GM23338 (cell line): ENCODE measurements at places on chromosomes 6 and 20.

DNA sequence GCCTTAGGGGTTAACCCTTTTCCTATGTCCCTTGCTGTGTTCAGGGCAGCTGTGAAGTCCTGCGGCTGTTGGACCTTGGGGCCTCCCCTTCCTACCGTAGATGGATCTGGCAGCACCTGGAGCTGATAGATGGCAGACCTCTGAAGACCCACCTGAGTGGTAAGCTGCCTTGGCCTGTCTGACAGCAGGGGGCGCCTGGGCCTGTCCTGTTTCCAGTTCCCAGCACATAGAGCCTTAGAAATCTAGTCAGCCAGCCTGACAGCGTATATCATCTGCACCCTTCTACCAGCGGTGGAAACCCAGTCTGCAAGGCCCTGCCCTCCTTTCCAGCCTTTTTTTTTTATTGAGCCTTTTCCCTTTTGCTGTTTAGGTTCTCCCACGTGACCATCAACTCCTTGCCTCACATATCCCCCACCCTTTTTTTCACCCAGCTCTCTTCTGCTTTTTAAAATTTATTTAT, 26.6 kb downstream of the CNBD2 start:
- peak; percentile 95 for DNase-seq

DNA sequence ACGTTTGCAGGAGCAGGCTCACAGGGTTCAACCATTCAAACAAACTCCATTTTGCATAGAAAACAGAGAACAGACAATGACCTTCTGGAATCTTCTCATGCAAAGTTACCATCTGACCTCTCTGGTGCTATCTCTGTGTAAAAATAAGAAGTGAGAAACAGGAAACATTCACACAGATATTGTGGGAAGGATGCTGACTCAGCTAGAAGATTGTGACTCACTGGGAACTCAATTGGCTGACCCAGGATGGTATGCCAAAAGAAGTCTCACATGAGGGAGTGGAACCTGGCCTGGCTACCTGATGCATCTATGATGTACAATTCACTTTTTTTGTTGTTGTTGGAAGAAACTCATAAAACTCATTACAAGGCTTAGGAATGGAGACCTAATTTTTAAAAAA, 61.1 kb upstream of the TBX18 start:
- DNase-seq = no peak

DNA sequence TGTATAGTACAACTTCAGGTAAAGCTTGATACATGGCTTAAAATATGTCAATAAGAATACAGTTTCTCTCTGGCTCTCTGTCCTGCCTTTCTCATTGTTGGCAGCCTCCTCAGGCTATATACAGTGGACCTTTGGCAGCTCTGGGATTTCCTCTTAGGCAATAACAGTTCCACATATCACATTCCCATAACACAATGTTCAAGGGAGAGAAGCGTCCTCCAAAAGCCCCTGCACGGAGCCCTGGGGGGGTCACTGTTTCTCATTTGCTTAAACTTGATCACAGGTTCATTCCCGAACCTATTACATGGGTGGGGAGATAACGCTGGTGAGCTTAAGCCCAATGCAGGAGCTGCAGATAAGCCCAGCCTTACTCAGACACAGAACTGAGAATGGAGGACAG, 4.4 kb upstream of the FLRT3 start:
- DNase-seq = no peak

GRCh38 chr20:50257860-50258259, 67.2 kb downstream of the CEBPB start:
- DNase-seq = no peak

- no peak for DNase-seq
Observed at GRCh38 chr6:38805692-38806091, 90.6 kb downstream of the DNAH8 start.

GRCh38 chr6:150409576-150410066, 40.8 kb downstream of the IYD start:
- no peak for DNase-seq

- DNase-seq = peak; percentile 74
Observed at GRCh38 chr6:12504325-12504966, 212.1 kb upstream of the PHACTR1 start.

GRCh38 chr20:48604426-48604825, 223.4 kb downstream of the PREX1 start:
- DNase-seq = no peak

DNA sequence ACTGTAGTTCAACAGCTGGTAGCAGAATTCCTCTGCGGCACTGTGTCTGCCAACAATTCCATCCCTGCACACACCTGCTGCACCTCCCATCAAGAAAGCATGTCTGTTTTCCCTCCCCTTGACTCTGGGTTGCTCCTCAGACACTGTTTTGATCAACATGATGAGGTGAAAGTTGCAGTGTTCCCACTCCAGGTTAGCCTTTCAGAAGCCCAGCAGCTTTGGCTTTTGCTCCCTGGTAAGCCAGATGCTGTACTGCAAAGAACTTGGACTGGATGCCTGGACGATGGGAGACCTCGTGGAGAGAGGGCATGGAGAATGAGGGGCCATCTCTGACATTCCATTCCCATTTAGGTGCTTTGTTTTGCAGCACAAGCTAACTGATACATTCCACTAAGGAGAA, 79.1 kb upstream of the MAFB start:
- DNase-seq = no peak

DNA sequence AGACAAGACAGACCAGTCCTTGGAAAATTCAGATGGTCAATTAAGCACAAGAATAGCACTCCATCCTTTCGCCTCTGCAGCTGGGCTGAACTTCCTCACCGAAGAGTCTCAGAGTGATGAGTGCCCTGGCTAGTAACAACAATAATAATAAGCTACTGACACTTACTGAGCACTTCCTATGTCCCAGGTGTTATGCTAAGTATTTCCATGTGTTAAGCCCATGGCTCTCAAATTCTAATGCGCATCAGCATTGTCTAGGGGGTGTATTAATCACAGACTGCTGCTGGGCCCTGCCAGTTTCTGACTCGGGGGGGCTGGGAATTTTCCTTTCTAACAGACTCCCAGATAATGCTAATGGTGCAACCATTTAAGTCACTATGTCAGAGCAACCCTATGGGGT, 118.2 kb upstream of the LRFN2 start:
- no peak for DNase-seq

DNA sequence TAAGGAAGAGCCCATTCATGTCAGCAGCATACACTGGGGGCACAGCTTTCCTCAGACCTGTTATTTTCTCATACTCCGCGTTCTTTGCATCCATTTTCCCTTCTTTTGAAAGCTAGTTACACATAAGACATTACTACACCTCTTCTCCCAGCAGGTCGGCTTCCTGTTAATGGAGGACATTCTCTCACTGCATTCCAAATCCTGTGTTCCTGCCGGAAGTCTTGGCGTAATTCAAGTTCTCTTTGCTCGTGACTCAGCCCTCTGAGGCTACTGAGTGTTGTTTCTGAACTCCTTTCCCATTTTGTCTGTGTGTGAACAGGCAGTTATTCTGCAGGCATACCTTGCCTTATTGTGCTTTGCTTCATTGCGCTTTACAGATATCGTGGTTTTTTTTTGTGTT, 97.5 kb upstream of the ZBTB24 start:
- DNase-seq = peak; percentile 77

DNA sequence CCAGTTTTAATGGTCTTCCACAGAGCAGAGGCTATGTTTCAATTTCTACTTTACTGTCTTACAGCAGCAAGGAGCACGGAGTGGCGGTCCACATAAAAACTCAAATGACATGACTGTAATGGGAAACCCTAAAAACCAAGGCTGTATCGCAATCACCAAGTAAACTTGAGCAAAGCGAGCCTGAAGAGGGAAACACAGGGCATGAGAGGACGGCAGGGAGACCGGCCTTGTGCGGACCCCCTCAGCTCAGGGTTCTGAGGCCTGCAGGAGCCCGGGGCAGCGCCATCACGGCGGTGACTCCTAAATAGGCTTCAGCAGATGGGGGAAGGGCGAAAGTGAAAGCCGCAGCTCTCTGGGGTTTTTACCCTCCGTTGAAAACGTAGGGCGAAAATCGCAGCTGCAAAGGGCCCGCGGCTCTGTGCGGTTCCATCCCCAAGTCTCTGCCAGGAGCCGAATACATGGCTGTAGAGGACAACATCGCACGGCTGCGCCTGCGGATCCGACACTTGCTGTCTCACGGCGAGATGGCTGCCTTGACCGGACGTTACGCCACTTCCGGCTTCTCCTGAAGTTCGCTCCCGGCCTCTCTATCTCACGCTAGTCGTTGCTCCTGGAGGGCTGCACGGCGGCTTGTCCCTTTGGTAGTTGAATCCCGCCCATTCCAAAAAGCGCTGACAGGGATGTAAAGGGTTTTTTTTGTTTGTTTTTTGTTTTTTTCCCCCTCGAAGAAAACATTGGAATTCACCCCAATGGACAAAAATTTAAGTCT, at the start of gene PSMB1:
TSS of gene PSMB1 (minus strand) at position 543 of the 769 bp plus-strand sequence. CDS start at position 478, 65 bp downstream.
- DNase-seq = peak; percentile 99

GRCh38 chr20:43827940-43828562, 86.6 kb upstream of the TOX2 start:
- no peak for DNase-seq

DNA sequence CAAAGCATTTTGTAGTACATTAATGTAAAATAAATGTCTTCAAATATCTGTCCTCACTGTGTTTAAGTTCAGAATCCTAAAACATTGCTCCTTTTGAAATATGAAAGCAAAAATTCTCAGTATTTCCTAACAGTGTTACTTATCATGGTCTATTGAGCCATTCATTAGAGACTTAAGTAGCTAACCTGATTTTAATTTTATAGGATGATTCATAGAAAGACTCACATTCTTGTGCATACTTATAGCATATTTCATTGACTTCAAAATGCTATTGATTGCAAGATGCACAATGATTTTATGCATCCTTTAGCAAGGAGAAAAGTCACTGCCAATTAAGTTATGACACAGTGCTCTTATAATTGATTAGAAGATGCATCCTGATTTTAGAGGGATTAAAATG, 85.7 kb downstream of the HIVEP1 start:
- DNase-seq = no peak

GRCh38 chr6:55069132-55069781, 105.1 kb upstream of the HCRTR2 start:
- peak; percentile 75 for DNase-seq

DNA sequence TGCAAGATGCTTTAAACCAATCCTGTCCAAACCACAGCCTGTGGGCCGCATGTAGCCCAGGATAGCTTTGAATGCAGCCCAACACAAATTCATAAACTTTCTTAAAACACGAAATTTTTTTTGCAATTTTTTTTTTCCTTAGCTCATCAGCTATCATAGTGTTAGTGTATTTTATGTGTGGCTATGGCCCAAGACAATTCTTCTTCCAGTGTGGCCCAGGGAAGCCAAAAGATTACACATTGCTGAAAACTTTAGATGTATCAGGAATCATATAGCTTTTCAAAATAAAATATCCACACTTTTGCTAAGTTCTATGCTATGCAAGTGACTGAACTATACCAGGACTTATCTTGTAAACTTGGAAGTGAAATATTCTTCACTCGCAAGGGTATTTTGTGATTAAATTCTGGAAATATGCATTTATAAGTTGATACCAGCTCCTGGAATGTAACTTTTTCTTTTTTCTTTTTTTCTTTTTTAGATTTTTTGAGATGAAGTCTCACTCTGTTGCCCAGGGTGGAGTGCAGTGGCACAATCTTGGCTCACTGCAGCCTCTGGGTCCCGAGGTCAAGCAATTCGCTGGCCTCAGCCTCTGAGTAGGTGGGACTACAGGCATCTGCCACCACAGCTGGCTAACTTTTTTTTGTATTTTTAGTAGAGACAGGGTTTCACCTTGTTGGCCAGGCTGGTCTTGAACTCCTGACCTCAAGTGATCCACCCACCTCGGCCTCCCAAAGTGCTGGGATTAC, 49.8 kb downstream of the MTHFD1L start:
- no peak for DNase-seq

- DNase-seq = peak; percentile 24
Observed at GRCh38 chr6:153625089-153625488, 414.0 kb upstream of the OPRM1 start.

DNA sequence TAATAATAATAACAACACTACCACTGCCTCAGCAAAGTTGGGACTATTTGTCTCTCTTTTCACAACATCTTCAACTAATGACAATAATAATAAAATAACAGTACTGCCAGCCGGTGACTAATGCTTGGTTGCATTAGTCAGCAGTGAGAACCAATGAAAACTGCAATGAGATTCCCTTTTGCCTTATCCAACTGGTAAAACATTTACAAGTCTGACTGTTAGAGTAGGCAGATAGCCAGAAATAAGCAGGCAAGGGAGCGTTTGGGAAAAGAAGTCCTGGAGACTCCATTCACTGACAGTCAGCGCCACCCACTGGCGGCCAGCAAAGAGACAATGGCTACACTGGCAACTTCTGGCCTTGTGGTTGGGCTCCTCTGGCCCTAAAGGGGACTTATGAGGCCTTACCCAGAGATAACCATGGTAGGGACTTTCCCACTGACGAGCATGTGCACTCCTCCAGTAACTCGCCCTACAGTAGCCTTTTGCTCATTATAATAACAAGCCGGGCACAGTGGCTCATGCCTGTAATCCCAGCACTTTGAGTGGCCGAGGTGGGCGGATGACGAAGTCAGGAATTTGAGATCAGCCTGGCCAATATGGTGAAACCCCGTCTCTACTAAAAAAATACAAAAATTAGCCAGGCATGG, 3.4 kb upstream of the NSFL1C start:
- DNase-seq = peak; percentile 89

DNA sequence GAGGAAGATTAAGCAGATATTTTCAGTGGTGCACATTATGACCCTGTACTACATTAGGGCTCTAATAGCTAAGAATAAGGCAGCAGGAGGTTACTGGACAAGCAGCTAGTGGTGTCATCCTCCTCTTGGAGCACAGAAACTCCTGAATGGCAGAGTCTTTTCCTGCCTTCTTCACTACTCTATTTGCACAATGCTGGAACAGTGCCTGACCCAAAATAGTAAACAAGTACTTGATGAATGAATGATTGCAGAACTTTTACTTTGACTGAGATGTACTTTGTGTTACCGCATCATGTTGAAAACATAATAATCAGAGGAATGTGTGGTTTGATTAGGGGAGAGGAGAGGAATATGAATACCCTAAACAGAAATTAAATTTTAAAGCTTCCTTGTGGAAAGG, 30.0 kb upstream of the UST start:
- DNase-seq = no peak

- peak; percentile 51 for DNase-seq
Observed at GRCh38 chr6:168099201-168100010, 20.4 kb upstream of the FRMD1 start.

DNA sequence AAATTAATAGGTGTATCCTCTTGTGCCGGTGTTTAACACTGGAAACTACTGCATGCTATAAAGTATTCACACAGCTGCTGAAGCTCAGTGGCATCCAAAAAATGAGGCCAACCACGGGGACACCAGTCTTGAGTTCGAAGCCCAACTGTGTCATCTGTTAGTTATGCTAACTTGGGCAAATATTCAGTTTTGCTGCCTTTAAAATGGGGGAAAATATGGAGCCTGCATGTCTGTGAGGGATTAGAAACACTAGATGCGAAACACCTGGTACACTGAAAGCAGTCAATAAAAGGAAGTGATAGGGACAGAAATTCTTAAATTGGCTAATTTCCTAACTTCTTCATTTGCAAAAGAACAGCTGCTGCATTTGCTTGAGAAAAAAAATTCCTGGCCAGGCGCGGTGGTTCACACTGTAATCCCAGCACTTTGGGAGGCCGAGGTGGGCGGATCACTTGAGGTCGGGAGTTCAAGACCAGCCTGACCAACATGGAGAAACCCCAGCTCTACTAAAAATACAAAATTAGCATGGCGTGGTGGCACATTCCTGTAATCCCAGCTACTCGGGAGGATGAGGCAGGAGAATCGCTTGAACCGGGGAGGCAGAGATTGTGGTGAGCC, 36.6 kb upstream of the MLIP start:
- DNase-seq = peak; percentile 28
